Stimulated activated CD4-positive, alpha-beta T cell treated with anti-CD3 and anti-CD28 coated beads, Interleukin-4, amount 100 ng/mL, for 24 hours (primary cell): ENCODE measurements at places on chromosomes 2 and 18.

DNA sequence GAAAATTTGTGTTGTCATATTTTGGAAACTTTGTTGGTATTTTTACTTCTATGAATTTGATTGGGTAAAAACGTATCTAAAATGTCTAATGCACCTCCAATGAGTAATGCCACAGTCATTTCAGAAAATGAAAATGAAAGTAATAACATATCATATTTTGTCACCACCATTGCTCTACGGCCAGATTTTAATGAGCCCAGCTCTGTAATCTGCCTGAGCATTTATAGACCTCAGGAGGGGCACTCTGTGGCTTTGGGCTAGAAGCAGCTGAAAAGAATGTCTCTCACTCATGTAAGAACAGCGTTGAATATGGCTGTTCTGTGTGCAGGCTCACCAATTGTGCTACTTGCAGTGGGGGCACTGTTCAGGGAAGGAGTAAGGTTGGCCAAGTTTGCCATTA lies 32.7 kb upstream of the ABCA12 start:
- no peak for DNase-seq

DNA sequence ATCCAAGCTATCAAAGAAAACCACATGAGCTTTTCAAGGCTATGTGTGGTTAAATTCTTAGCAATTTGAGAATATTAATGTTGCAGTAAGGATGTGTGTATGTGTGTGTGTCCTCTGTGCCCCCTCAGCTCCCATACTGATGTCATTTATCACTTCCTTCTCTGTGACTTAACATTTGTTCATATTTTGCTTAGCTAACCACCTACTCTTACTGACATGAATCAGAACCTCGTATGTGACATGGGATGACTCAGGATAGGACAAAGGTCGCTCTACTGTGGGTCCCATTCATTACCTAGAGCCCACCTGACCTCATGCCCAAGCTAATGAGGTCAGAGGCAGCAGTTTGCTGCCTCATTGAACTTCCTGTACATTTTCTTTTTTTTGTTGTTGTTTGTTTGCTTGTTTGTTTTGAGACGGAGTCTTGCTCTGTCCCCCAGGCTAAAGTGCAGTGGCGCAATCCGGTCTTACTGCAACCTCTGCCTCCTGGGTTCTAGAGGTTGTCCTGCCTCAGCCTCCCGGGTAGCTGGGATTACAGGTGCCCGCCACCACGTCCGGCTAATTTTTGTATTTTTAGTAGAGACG lies 36.3 kb downstream of the MOGAT1 start:
- DNase-seq = no peak

DNA sequence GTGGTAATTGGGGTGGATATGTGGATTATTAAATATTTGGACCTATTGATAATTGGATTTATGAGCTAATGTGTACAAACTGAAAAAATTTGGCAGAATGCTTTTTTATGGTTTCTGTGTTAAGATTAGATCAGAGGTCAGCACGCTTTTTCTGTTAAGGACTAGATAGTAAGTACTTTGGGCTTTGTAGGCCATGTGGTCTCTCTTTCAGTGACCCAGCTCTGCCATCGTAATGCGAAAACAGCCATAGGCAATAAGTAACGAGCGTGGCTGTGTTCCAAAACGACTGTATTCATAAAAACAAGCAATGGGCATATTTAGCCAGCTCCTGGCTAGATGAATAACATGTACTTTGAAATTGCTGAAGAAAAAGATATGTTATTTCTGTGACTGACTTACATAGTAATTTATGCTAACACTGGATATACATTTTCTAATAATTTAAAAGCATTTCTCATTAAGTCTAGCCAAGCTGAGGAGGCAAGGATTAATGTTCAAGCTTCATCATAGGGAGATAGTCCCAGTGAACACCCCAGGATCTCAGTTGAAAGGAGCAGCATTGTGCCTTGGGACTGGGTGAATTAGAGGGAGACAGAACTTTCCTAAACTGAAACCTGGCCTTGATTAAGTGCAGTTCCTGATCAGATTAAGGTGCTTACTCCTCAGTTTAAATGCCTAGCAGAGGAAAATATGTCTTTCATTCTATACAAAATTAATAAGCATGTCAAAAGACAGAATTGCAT lies 20.0 kb downstream of the CCDC138 start:
- no peak for DNase-seq

GRCh38 chr2:215797676-215798075 lies 215.7 kb downstream of the MREG start:
- no peak for DNase-seq

- DNase-seq = no peak
Measured at GRCh38 chr2:54638103-54638502, 85.4 kb upstream of the EML6 start.

- no peak for DNase-seq
Measured at GRCh38 chr2:125516496-125517109, 1139.4 kb upstream of the GYPC start.

DNA sequence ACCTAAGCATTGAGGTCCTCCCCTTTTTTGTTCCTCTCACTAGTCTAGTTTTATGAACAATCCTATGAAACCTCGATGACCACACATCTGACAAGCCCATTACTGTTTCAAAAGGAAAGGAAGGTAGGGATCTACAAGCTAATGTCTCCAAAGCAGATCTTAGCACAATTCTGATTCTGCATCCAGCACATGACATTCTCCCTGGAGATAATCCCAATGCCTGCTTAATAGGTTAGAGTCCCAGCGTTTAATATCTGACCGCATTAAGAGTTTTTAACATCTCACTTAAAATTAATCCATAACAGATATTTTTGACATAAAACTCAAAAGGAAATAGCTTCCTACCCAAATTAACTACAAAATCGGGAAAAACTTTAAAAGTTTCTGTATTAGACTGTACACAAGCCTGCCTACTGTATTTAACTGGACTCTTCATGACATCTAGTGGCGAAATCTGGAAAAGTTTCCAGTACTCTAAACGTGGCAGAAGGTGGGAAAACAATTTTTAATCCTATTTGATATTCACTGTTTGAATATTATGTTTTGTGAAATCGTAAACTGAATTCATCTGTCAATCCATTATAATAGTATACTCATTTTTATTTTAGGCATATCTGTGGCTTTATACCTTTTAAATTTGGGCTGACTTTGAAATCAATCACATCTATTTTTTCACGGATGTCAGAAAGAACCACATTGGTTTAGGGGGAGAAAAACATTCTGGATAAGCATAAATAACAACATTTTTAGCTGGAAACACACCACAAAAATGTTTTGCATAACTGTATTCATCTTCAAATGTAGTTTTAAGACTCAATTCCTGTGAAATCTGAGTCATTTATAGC lies 62.4 kb downstream of the TXNL1 start:
- no peak for DNase-seq

DNA sequence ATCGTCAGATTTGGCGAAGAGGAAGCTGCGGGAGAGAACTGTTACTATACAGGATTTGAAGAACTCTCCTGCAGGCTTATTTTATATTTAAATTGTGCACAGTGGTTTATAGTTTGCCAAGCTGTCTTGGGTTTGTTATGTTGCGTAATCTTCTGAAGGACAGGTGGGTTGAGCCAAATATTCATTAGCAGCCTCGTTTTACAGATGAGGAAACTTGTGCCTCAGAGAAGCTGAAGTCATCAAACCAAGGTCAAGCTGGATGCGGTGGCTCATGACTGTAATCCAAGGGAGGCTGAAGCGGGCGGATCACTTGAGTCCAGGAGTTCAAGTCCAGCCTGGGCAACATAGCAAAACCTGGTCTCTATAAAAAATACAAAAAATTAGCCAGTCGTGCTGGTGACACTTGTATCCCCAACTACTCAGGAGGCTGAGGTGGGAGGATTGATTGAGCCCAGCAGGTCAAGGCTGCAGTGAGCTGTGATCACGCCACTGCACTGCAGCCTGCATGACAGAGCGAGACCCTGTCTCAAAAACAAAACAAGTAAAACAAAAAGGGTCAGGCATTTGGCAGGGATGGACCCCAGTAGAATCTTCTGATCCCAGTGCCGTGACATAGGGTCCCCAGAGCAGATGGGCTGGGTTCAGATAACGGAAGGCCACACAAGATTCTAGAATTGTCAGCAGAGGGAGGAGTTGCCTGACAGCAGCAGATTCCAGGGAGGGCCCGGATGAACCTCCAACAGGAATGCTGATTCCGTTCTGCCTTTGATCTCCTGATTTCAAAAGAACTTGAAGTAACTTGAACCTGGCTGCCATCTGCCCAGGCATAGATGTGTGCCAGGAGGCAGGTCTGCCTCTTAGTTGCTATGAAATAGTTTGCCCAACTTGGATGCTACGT lies 50.6 kb downstream of the SH3BP4 start:
- DNase-seq = no peak

DNA sequence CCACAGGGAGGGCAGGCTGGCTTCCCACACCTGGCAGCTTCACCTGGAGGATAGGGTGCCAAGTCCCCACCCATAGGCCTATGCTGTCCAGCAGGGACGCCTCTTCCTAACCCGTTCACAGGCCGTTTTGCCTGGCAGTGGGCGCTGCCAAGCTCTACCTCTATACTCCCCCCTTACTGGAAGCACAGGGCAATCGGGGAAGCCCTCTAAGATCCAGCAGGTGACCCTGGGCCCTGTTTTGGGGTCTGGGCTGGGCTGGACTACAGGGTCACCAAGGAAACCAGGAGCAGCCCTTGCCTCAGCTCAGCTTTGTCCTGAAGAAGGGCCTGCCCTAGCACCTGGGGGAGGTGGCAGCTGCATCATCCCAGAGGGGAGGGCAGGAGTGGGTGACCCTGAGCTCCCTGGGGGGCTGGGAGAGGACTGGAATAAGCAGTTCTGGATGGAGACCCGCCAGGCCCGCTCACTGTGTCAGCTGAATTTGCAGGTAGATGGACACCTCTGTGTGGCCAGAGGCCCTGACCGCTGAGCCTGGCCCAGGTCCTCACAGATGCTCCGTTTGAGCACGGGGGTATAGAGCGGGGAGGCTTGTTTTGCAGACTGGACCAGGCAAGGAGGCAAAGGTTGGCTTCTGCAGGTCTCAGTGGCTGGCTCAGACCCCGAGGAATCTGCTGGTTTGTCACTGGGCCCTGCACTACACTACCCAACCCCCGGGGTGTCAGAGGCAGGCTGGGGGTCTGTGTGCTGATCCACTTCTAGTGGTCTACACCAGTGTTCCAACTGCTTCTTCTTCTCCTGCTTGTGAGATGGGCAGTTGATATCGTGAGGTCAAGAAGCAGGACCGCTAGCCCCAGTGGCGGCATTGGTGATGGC lies 163.1 kb downstream of the ASB1 start:
- no peak for DNase-seq

DNA sequence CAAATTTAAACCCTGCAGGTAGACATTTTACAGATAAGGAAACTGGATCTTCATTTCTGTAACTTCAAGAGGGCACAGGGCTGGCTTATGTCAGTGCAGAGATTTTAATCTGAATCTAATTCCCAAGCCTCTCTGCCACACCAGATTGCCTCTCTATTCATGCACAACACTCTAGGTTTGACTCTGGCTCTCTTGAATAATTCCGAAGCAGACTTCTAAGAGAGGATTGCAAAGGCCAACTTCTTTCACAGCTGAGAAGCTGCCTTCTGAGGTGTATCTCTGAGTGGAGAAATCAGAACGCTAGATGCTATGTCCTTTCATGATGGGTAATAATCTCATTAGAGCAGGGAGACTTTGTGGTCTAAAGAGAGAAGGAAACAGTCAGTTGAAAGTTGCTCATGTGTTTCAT lies 20.1 kb upstream of the MGAT5 start:
- no peak for DNase-seq

GRCh38 chr2:98891591-98891990 lies 44.4 kb downstream of the CRACDL start:
- no peak for DNase-seq

- DNase-seq = peak; percentile 59
Measured at GRCh38 chr2:191675807-191676721, 1.9 kb upstream of the NABP1 start.

GRCh38 chr2:76170009-76170384 lies 459.3 kb upstream of the GCFC2 start:
- DNase-seq = no peak

- DNase-seq = no peak
Measured at GRCh38 chr2:203870481-203870880, 2.9 kb downstream of the CTLA4 start.

GRCh38 chr2:72031346-72032110 lies 116.1 kb downstream of the CYP26B1 start:
- no peak for DNase-seq

DNA sequence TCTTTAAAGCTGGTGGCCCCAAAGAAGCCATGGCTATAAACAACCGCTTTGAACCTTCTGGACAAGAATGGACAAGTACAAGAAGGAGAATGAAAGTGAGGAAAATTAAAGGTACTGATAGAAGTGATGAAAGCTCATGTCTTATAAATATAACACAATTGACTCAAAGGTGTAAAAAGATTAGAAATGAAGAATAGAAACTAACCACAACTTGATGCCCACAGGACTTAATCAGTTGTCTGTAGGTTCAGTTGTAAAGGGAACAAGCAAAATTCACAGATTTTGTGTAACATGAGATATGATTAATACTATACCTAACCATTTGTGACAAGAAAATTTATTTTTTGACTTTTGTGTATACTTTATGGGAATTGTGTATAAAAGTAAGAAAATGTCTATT lies 135.7 kb downstream of the NUP35 start:
- DNase-seq = no peak

DNA sequence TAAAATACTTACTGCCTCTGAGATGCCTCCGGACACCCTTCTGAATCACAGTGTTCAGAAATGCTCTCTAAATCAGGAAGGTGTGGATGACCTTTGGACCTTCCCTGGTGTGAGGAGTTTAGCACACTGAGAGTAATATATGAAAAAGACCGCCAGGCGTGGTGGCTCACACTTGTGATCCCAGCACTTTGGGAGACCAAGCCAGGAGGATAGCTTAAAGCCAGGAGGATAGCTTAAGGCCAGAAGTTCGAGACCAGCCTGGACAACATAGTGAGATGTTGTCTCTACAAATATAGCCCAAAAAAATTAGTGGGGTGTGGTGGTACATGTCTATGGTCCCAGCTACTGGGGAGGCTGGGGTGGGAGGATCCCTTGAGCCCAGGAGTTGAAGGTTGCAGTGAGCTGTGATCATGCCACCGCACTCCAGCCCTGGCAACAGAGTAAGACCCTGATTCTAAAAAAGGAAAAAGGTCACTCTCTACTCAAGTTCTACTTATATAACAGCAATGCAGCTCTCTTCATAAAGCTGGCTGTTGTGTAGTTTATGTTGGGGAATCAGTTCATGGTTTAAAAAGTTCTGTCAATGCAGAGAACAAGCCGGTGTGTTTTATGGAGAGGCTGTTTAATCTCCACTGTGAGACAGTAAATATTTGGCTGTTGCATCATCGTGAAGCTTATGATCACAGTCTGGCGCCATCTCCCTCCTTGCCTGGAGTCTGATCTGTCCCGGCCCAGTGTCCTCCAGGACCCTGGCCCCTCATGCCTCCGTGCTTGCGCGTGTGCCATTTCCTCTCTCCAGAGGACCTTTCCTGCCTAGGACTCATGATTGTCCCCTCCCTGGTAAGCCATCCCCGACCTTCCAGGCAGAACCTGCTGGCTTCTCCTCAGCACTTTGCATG lies 184.5 kb downstream of the FAM210A start:
- no peak for DNase-seq

GRCh38 chr2:123101434-123101833 lies 923.7 kb upstream of the CNTNAP5 start:
- DNase-seq = no peak
